Gastrocnemius medialis (tissue), 4 donors: ENCODE measurements at places on chromosomes 11 and 22. TPM values are rescaled to one million over a fixed set of nuclear protein-coding genes. Genes with fewer than 3 reads are reported as not detected.

DNA sequence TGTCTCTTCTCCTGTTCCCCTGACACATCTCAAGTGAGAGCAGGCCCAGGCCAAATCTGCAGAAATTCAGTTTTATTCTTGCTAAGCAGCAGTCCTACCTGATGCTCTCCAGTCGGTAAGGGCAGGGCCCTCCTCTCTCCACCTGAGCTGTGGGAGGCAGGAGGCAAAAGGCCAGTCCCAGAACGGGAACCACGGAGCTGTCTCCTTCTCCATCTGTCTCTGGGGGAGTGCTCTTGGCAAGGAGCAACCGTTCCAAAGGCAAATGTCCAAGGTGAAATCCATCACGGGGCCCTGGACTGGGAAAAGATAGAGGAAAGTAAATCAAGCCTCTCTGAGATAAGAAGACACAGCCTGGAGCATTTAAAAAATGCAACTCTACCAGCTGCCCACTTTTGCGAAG lies 65.2 kb upstream of the CDON start:
- no peak for DNase-seq
- no peak overlapping the region for H3K4me3 ChIP-seq
- H3K27ac ChIP-seq = no peak overlapping the region
- H3K36me3 ChIP-seq = no peaks in the 10 kb centered on the region
- no peaks in the 10 kb centered on the region for H3K27me3 ChIP-seq

DNA sequence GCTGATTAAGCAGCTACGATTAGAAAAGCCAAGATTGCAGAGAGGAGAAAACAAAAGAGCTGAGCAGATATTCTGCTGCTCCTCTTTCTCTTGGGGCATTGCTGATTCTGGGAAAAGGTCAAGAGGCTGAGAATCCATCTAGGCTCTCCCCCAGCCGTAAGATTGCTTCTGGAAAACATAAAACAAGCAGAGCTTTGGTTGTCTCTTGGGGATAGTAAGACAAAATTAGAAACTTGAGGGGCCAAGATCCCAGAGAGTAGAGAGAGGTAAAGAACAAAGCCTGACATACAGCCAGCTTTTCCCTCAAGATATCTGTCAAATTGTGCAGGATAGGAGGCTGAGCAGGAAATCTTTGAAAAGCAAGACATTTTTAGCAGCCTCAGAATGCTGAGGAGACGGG lies 158.2 kb downstream of the TTC28 start:
- no peak for DNase-seq
- no peaks in the 10 kb centered on the region for H3K4me1 ChIP-seq
- no peaks in the 10 kb centered on the region for H3K36me3 ChIP-seq
- no peak overlapping the region for H3K27ac ChIP-seq
- H3K4me3 ChIP-seq = no peak overlapping the region
- H3K27me3 ChIP-seq = no peaks in the 10 kb centered on the region

GRCh38 chr22:30855677-30856518 lies 112.7 kb downstream of the MORC2 start:
- no peak for DNase-seq
- no peak overlapping the region for H3K4me3 ChIP-seq
- H3K27ac ChIP-seq = no peak overlapping the region
- no peaks in the 10 kb centered on the region for H3K36me3 ChIP-seq
- no peaks in the 10 kb centered on the region for H3K27me3 ChIP-seq

- no peaks in the 10 kb centered on the region for H3K27me3 ChIP-seq
- no peak for DNase-seq
- peak overlapping the region; percentile 56 for H3K27ac ChIP-seq
- H3K4me3 ChIP-seq = no peak overlapping the region
These were observed 13.0 kb upstream of the MCHR1 start for GRCh38 chr22:40666151-40666848.

DNA sequence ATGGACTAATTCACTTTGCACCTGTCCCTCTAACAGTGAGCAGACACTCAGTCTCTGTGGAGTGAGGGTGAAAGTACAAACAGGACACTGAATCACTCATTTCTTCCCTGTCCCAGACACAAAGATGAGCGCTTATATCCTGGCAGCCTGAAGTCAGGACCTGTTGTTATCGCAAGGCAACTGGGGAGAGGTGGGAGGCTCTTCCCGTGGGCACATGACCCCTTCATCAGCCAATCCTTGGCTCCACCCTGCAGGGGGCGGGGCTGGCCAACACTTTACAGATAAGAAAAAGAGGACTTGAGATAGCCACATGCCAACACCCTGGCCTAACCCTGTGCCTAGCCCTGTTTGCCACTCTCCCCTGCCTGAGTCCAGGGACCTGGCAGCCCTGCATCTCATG lies 29.5 kb upstream of the TESMIN start:
- no peak overlapping the region for H3K4me3 ChIP-seq
- no peak for DNase-seq
- H3K27me3 ChIP-seq = no peaks in the 10 kb centered on the region
- H3K27ac ChIP-seq = no peak overlapping the region
- no peaks in the 10 kb centered on the region for H3K36me3 ChIP-seq

DNA sequence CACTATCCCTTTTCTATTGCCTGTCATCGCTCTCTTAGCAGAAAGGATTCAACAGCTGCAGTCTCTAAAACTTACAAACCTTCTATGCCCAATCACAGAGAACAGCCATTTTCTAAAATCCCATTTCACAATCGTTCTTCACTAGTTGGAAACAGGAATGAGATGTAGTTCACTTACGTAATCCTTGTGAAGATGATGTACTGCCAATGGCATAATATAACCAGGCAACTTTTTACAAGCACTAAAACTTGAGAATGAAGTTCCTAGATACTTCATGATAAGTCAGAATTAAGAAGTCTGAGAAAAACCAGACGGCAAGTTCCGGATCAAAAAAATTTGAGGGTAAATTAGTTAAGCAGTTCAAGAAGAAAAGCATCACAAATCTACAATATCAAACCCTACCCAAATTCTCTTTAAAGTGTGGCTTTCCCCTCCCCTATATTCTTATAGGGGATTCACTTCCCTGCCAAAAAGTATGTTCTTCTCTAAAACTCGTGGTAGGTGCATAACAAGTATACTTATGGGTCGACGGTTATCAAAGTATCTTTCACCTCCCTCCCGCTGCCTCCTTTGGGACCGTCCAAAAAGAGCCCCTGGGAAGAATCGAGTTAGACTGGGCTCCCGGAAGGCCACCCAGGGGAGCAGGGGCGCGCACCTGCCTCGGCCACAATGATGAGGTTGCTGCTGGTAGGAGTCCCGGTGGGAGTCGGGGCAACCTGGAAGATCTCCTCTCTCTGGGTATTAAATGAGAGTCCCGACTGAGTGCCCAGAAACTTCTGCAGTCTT lies 666 bp downstream of the MSANTD4 start:
- peak overlapping the region; percentile 85 for H3K4me3 ChIP-seq
- no peaks in the 10 kb centered on the region for H3K36me3 ChIP-seq
- H3K4me1 ChIP-seq = peaks cover 19% of the 10 kb centered on the region
- no peak for DNase-seq

- H3K36me3 ChIP-seq = no peaks in the 10 kb centered on the region
- H3K27ac ChIP-seq = no peak overlapping the region
- H3K4me3 ChIP-seq = no peak overlapping the region
- no peak for DNase-seq
These were observed 9.4 kb upstream of the NPTXR start for GRCh38 chr22:38853196-38853651.

DNA sequence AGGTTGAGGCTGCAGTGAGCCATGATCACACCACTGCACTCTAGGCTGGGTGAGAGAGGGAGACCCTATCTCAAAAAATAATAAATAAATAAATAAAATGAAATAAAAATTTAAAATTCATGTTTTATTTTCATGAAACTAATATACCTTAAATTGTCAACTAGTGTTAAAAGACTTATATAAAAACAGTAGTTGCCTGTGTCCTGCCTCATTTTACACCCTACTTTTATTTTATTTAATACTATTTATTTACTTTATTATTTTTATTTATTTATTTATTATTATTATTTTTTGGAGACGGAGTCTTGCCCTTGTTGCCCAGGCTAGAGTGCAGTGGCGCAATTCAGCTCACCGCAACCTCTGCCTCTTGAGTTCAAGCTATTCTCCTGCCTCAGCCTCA lies 4.8 kb upstream of the WDR74 start:
- H3K27me3 ChIP-seq = no peaks in the 10 kb centered on the region
- peaks cover 7% of the 10 kb centered on the region for H3K4me1 ChIP-seq
- H3K36me3 ChIP-seq = no peaks in the 10 kb centered on the region
- no peak overlapping the region for H3K4me3 ChIP-seq
- H3K27ac ChIP-seq = no peak overlapping the region

DNA sequence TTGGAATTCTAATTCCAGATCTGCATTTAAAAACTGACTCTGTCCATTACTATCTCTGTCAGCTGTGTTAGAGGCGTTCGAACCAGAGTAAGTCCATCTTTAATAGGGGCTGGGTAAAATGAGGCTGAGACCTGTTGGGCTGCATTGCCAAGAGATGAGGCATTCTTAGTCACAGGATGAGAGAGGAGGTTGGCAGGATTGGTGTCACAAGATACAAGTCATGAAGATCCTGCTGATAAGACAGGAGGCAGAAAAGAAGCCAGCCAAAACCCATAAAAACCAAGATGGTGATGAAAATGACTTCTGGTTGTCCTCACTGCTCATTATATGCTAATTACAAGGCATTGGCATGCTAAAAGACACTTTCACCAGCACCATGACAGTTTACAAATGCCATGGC lies 356.3 kb upstream of the ISX start:
- no peaks in the 10 kb centered on the region for H3K36me3 ChIP-seq
- H3K27me3 ChIP-seq = no peaks in the 10 kb centered on the region
- DNase-seq = no peak
- H3K4me3 ChIP-seq = no peak overlapping the region
- no peaks in the 10 kb centered on the region for H3K4me1 ChIP-seq

Gene DERL3
- total RNA-seq = 1.1 TPM

Gene RBM14
- total RNA-seq = 31.8 TPM

Gene GLYAT
- total RNA-seq = 0.23 TPM

Gene TPBGL
- total RNA-seq = not detected
